ENCODE measurements at places on chromosomes 6 and 20. TPM values are rescaled to one million over a fixed set of nuclear protein-coding genes. Genes with fewer than 3 reads are reported as not detected.

MATN4 gene
- 3.3 TPM for polyA plus RNA-seq

KHDC1L gene
- not detected for polyA plus RNA-seq

PSORS1C2 gene
- polyA plus RNA-seq, result 1.3 TPM

MMS22L gene
- polyA plus RNA-seq, result 9.5 TPM

SGK1 gene
- polyA plus RNA-seq, result 15.0 TPM

TAAR9 gene
- not detected for polyA plus RNA-seq

Data from GM23338 (cell line).